ENCODE measurements at places on chromosomes 2 and 18. TPM values are rescaled to one million over a fixed set of nuclear protein-coding genes. Genes with fewer than 3 reads are reported as not detected.
A peak's percentile ranks its signal among the peaks of the same experiment; 100 is the strongest.

The IL1RN gene
- 1.3 TPM for polyA plus RNA-seq

The AGXT gene
- 12.5 TPM for polyA plus RNA-seq

The COL6A3 gene
- 3.8 TPM for polyA plus RNA-seq

- no peak for DNase-seq
These were observed 3.9 kb upstream of the PXDN start for GRCh38 chr2:1748176-1748740.

The EVX2 gene
- polyA plus RNA-seq, result not detected

The MZT2A gene
- polyA plus RNA-seq, result 111 TPM

The FLACC1 gene
- polyA plus RNA-seq, result not detected

DNA sequence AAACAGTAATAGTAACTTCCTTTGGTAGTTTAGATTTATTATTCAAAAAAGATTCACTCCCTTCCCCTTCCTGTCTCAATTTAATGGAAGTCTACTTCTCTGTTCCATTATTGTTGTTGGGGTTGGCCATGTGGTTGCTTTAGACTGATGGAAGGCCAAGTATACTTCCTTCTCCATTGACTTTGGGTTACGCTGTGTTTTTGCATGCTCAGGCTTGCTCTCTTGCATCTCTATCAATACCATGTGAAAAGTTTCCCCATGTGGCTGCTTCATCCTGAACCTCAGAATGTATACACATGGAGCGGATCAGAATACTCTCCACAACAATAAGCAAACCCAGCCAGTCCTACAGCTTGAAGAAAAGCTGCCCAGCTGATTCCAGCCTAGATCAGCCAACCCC lies 20.3 kb downstream of the CFAP210 start:
- no peak for DNase-seq

- DNase-seq, result no peak
These were observed 314.5 kb upstream of the RGPD4 start for GRCh38 chr2:107511970-107512789.

The FBXO11 gene
- polyA plus RNA-seq, result 21.9 TPM

The TMEM169 gene
- 1.6 TPM for polyA plus RNA-seq

DNA sequence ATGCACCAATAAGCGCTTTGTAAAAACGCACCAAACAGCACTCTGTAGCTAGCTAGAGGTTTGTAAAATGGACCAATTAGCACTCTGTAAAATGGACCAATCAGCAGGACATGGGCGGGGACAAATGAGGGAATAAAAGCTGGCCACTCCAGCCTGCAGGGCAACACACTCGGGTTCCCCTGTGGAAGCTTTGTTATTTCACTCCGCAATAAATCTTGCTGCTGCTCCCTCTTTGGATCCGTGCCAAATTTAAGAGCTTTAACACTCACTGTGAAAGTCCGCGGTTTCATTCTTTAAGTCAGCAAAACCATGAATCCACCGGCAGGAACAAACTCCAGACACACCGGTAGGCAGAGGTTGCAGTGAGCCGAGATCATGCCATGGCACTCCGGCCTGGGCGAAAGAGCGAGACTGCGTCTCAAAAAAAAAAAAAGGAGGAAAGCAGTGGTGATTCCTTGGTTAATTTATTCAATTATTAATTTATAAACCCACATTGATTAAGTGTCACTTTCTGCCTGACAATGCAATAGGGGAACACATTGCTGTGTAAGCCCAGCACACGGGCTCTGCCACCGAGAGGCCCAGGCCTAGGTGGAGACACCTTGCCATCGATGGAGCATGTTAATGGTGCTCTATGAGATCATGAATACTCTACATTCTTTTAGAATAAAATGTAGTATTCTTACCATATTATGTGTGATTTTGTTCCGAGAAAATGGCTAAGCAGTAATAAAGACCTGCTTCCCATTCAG lies 687.6 kb upstream of the HS6ST1 start:
- peak; percentile 73 for DNase-seq

The PMAIP1 gene
- polyA plus RNA-seq, result 0.71 TPM

DNA sequence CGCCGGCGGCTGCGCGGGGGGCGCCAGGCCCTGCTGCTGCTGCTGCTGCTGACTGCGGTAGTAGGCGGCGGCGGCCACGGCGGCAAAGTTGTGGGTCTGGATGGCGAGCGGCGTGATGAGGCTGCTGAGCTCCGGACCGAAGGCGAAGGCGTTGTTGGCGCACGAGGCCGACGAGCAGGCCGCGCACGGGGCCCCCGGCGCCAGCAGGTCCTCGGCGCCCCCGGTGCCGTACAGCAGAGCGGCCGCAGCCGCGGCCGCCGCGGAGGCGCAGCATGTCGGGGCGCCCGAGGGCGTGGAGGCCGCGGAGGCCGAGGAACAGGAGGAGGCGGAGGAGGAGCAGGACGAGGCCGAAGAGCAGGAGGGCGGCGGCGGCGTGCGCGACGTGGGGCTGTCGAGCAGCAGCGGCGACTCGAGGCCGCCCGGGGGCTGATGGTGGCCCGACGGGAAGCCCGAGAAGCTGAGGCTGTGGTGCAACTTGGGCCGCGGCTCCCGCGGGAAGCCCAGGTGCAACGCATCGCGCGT lies 1.8 kb downstream of the ZFP36L2 start:
- DNase-seq, result no peak

The SMIM21 gene
- not detected for polyA plus RNA-seq

The SLC14A1 gene
- polyA plus RNA-seq, result 15.3 TPM

The ZNF514 gene
- polyA plus RNA-seq, result 11.1 TPM

DNA sequence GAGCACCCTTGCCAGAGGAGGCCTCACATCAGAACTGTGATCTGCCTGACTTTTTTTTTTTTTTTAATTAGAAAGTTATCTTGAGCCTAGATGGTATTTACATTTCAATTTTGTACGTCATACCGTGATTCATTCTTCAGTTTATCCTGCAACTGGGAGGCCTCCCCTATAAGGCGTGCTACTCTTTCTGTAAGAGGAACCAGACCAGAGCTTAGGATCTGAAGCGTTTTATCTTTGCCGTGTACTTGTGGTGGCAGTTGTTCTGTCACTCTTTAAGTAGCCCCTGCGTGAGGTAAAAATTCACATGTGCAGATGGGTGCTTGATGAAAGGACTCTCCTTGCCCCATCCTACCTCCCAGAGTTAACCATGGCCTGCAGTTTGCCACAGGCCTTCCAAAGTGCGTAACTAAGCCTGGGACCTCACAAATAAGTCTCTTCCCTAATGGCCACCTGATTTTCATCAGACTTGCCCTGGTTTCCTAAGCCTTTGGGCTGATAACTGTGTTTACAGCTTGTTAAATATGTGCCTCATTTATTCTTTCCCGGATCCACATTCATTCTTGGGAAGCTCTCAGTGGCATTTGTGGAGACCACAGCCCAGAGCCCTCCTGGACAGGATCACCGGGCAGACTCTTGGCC lies 96.0 kb downstream of the MTCL1 start:
- no peak for DNase-seq

The SPC25 gene
- not detected for polyA plus RNA-seq

DNA sequence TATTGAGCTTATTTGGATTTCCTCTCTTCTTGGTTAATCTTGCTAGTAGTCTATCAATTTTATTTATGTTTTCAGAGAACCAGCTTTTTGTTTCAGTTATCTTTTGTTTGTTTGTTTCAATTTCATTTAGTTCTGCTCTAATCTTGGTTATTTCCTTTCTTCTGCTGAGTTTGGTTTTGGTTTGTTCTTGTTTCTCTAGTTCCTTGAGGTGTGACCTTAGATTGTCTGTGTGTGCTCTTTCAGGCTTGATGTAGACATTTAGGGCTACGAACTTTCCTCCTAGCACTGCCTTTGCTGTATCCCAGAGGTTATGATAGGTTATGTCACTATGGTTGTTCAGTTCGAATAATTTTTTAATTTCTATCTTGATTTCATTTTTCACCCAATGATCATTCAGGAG lies 141.6 kb downstream of the ZNF236 start:
- no peak for DNase-seq

DNA sequence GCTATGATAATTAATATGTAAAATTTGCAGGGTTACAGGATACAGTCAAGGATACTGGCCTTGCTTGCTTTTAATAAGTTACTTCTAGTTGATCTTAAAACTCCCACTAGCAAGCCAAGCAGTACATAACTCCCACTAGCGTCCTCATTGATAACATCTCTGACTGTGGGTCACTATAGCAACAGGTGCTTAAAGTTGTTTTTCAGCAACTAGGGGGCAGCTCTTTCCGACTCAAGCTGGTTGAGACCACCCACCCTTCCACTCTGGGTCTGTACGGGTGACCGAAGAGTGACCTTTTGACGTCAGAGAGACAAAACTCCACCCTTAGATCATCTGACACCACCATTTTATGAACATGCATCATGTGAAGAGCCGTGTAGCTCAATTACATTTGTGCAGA lies 208.6 kb downstream of the MYO1B start:
- DNase-seq, result no peak

The QPCT gene
- polyA plus RNA-seq, result 10.4 TPM

The C2orf66 gene
- not detected for polyA plus RNA-seq

The TMEM178A gene
- 48.0 TPM for polyA plus RNA-seq

- DNase-seq, result no peak
These were observed 51.8 kb downstream of the COA5 start for GRCh38 chr2:98556344-98557033.

DNA sequence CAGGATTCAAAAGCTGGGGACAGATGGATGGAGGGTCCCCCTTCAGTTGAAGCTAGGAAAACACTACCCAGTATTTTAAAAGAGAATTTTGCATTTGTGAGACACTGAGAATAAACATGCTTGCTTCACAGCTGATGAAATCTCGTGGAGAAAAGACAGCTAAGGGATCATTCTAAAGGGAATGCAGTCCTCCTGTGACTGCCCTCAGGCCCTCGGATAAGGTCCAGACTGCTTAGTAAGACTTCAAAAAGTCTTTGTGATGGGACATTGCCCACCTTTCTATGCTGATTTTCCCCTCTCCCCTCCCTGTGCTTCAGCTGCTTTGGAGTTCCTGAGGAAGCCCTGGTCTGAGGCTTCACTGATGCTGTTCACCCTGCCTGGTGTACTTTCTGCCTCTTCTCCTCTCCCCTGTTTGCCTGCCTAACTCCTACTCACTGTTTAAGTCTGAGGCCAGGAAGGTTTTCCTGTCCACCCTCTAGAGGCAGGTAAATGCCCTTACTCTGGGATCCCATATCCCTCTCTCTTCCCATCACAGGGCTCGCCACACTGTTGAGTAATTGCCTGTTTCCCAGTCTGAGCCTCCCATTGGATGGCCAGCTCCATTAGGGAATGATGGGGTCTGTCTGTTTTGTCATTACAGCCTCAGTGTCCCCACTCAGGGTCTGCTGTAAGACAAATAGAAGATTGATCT lies 26.6 kb downstream of the POLE4 start:
- DNase-seq, result no peak

The PRADC1 gene
- polyA plus RNA-seq, result 57.7 TPM

The GCKR gene
- not detected for polyA plus RNA-seq

GRCh38 chr2:12318427-12319057 lies 398.2 kb upstream of the TRIB2 start:
- DNase-seq, result peak; percentile 75

DNA sequence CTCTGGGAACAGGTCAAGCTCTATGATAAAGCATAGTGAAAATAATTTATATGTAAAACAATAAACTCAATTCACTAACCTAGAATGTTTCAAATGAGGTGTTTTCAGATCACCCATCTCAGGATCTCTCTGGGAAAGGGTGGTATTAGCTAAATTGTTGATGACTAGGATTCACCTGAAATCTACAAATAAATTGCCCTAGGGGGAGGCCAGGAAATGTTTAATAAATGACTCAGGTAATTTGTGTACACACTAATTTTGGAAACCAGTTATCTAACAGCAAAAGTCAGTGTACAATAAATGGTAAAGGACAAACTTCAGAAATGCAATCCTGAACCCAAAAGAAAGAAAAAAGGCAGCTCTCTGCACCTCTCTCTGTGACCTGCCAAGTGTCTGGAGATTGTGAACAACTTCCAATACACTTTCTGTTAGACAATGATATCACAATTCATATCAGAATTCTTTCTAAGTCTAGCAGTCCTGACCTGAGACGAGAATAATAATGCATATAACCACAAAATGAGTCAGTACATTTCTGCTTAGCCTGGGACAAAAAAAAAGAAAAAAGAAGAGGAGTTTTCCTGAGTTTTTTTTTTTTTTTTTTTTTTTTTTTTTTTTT lies 760.0 kb downstream of the EPHA4 start:
- DNase-seq, result no peak

The RPE gene
- polyA plus RNA-seq, result 33.3 TPM

- no peak for DNase-seq
These were observed 64.4 kb downstream of the TSN start for GRCh38 chr2:121819846-121820245.

The DSEL gene
- polyA plus RNA-seq, result 1.9 TPM

DNA sequence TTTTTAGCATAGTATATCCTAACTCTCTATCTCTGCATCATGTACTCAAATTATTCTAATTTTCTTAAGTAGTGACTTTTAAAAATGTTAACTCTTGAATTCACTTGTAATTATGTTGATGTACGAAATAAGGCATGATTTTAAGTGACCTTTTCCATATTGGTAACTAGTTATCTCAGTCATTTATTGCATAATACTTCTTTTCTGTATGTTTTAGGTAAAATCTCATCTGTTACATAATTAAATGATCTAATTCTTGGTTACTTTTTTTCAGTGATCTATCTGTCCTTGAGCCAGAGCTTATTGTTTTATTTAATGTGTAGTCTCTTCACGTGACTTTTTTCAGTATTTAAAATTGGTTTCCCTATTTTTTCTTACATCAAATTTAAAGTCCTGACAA lies 4.8 kb upstream of the UBE2E3 start:
- no peak for DNase-seq

DNA sequence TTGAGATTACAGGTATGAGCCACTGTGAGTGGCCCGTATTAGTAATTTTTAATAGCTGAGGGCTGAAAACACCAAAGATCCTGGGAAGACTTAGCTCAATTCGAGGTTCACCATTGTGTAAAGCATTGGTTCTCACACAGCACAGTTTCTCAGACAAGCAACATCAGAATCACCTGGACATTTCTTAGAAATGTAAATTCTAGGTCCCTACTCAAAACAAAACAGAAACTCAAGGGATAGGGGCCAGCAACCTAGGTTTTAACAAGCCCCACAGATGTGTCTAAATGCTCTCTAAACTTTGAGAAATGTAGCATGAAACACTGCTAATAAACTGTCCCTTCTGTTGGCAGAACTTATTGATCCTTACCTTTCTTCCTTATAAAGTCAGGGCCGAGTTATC lies 681.2 kb downstream of the RNF144A start:
- DNase-seq, result no peak

GRCh38 chr2:224908818-224909217 lies 133.4 kb downstream of the DOCK10 start:
- DNase-seq, result no peak

- DNase-seq, result no peak
These were observed 195.9 kb downstream of the SEPTIN10 start for GRCh38 chr2:109417701-109418335.

- no peak for DNase-seq
These were observed 1490.2 kb upstream of the SLC39A10 start for GRCh38 chr2:194166818-194167217.

The KIAA2012 gene
- polyA plus RNA-seq, result not detected

DNA sequence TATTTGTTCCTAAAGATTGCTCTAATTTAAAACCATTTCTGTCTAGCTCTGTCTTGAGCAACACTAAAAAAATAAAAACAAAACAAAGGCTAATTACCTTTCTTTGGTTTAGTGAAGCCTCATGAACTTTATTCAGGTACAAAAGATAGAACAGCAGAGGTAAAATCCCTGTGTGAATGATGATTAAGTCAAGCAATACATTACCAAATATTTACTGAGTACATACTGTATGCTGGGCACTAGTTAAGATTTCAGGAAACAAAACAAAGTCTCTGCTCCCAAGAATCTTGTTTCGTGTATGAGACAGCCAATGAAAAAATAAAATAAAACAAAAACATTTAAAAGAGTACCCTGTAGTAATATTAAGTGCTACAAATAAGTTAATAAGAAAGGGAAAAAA lies 257.5 kb downstream of the RND3 start:
- DNase-seq, result no peak

Measured in kidney (tissue), 22 donors.